Stimulated activated CD4-positive, alpha-beta T cell treated with anti-CD3 and anti-CD28 coated beads, Interleukin-1b, Interleukin-23, amount 100 ng/mL, for 1 hour (primary cell): ENCODE measurements at places on chromosomes 7 and 10.

- no peak for DNase-seq
These were observed 94.4 kb upstream of the STEAP4 start for GRCh38 chr7:88401009-88401623.

- DNase-seq: no peak
These were observed 93.0 kb downstream of the LYZL2 start for GRCh38 chr10:30536578-30536977.

DNA sequence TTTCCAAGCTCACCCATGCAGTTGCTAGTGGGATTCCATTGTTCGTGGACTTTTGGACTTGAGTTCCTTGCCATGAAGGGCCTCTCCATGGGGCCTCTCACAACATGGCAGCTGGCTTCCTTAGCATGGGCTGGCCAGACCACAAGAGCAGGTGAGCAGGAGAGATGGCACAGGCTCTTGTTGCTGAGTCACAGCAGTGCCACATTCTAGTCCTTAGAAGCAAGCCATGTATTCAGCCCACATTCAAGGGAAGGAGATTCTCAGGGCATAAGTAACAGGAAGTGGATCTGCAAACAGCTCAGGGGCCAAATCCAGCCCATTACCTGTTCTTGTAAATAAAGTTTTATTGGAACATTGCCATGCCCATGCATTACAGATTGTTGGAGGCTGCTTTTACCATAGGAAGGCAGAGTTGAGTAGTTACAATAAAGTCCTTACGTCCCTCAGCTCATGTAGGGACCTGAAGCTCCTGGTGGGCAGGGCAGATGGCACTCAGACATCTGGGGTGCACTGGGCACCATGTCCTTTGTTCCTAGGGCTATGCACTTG lies 481.5 kb upstream of the FOXK1 start:
- no peak for DNase-seq

DNA sequence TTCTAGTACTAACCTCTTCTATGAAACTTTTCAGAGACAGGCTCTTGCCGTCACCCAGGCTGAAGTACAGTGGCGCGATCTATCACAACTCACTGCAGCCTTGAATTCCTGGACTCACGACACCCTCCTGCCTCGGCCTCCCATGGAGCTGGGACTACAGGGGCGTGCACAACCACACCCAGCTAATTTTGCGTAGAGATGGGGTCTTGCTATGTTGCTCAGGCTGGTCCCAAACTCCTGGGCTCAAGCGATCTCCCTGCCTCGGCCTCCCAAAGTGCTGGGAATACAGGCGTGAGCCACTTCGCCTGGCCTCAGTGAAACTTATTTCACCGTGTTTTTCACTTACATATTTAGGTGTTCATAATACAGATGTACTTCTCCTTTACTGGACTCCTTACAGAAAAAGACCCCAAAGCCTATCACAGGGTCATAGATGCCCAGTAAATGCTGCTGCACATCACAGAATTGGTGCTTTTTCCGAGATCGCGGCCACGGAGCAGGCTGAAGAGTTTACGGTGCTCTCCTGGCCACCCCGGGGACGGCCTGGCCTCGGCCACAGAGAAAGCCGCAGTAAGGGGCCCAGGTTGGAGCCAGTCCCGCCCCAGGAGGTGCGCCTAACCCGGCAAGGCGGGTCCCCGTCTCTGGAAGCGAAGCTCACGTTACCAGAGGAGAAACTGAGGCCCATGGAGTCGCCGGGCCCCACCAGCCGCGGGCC lies 595 bp downstream of the TBL2 start:
- DNase-seq: no peak

GRCh38 chr7:78576236-78576635 lies 777.7 kb downstream of the PHTF2 start:
- no peak for DNase-seq

GRCh38 chr7:99047526-99048077 lies 96.3 kb downstream of the SMURF1 start:
- DNase-seq: no peak

DNA sequence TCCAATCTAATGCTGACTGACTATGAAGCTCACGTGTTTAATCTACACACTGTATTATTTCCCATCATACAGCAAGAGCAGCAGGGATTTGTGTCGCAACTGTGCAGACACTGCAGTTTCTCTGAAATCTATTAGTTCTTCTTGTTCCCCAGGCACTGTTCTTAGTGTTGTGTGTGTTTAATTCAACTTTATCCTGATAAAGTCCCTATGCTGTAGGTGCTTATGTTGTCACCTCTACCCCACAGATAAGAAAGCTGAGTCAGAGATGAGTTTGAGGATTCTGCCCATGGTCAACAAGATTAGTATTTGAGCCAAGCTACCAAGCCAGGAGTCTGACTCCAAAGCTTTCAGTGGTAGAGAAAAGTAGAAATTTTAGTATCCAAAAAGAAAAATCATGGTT lies 22.5 kb upstream of the EPHB6 start:
- no peak for DNase-seq

DNA sequence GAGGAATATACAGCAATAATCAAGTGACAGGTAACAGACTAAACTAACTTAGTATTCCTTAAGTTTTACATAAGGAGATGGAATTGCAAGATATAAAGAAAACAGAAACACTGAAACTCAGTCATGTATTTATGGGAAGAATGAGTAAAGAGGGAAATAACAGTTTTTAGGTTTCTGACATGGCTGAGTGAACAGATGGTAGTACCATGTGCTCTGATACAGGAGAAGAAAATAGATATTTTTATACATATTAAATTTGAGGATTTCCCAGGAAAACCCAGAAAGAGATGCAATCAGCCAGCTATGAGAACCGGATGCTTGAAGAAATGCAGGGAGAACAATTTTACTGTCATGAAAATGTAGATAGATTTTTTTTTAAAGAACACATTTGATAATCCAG lies 669.5 kb upstream of the GRM3 start:
- no peak for DNase-seq

- DNase-seq: no peak
These were observed 3.6 kb downstream of the HERPUD2 start for GRCh38 chr7:35691366-35691765.

DNA sequence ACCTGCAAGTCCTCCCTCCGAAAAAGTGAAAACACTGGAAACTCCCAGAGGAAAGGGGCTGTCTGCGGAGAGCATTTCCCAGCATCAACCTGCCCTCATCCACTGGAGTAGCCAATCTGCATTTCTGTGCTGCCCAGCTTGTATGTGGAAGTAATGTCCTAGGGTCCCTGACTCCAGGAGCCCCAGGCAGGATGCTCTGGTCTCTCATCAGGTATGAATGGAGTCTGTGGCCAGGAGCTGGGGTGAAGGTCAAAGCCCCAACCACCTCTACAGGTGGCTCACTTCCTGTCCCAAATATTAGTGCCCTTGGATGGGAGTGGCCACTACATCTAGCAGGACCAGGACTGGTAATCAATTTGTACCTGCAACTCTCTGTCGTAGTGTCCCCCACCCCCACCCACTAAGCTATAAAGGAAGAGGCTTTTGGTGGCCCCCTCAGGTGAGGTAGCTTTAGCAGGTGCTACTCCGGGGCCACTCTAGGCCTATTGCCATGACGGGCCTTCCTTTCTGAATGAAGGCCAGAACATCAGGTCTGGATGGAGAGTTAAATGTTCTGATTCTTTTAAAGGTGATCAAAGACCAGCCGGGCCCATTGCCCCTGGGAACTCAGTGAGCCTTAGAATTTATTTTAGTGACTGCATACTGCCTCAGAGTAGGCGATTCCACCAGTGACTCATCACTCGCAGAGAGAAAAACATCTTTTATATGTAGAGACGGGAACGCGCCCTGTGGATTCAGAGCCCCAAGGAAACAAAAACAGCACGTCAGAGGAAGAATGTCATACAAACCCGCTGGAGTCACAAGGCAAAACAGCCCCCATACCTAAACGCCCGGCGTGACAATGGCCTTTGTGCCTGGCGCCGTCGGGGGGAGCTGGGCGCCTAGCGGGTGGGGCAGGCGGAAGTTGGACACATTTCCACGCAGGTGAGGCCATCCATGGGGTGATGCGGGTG lies 13.0 kb downstream of the EN2 start:
- no peak for DNase-seq

DNA sequence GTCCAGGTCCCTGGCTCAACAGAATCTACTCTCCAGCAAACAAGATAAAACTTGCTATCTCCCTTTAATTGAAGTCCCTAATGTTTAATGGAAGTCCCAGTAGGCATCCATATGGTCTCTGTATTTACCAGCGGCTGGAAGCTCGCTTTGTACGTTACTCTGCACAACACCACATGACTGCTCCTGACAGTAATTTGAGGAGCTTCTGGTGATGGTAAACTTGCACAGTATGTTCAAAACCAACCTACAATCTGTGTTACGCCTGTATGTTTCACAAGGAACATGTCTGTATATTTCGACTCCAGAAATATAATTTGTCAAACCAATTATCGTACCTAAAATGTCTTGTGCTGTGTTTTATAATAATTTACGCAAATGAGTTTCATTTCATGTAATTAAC lies 4.4 kb upstream of the TECPR1 start:
- no peak for DNase-seq

- DNase-seq: no peak
These were observed 3.2 kb upstream of the CSGALNACT2 start for GRCh38 chr10:43135064-43135463.

DNA sequence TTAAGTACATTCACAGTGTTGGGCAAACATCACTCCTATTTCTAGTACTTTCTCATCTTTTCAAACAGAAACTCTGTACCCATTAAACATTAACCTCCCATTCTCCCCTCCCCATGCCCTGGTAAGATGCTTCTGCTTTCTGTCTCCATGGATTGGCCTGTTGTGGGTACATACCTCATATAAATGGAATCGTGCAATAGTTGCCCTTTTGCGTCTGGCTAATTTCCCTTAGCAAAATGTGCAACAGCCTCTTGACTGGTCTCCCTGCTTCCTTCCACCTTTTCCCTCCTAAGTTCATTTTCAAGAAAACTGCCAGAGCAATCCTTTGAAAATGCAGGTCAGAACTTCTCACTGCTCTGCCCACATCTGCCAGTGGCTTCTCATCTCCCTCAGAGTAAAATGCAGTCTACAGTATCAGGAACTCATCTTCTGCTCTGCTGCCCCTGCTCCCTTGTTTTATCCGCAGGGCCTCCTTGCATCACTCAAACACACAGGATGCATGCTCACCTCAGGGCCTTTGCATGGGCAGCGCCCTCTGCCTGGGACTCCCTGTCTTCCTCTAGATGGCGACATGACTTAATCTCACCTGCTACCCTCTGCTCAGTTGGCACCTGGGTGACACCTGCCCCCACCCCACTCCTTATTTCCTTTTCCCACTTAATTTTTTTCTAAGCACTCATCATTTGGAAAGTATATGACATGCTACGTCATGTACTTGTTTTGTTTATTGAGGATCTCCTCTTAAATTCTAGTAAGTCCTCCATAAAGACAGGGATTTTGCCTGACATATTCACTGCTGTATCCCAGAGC lies 44.3 kb upstream of the ECHDC3 start:
- DNase-seq: no peak

DNA sequence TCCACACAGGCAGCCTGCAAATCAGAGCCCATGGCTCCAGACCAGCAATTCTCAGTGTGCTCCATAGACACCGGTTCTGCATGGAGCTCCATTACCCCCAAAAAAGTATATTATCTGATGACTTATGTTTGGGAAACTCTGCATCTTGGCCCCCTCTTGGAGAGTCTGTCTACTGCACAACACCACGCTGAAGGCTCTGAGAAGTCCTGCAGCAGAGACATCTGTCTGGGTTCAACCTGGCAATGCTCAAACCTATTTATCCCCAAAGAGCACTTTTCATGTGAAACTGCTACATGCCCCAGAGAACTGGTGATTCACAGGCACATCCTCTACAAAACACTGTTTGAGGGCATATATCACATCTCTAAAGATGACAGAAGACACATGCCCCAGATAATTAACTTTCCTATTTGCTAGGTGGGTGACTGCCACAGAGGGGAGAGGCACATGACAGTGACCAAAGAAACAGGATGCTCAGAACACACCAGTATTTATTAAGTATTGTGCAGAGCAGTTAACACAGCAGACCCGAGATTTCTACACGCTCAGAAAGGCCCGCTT lies 83.8 kb downstream of the DLG5 start:
- DNase-seq: no peak

DNA sequence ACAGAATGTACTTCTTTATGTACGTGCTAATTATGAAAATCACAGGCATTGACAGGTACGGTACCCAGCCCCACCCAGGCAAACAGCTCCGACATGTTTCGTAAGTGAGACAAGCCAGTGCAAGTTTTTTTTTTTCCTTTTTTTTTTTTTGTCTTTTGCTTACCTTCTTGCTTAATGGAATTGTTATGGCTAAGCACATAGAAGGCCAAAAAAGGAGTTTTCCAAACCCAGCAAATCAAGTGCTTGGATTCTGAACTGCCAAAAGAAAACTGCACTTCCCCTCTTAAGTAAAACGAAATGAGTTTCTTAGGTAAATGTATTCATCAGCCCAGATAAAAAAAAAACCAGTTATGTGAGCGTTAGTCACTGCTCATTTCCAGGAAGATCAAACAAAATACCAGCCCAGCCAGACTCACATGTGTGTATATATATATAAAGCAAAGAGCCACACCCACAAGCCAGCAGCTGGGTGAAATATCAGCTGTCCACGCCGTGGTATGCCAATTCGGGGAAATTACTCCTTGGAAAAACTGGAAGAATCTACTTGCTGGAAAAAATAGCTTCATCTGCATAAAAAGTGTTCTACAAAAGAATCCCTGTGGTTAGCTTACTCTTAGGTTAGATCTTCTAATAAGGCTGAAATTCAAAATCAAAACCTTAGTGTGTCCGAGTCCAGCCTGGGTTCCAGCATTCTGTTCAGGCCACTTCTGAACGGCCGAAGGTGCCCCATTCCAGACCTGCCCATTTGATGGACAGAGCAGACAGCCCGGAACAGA lies 8.0 kb downstream of the KLF6 start:
- DNase-seq: no peak

DNA sequence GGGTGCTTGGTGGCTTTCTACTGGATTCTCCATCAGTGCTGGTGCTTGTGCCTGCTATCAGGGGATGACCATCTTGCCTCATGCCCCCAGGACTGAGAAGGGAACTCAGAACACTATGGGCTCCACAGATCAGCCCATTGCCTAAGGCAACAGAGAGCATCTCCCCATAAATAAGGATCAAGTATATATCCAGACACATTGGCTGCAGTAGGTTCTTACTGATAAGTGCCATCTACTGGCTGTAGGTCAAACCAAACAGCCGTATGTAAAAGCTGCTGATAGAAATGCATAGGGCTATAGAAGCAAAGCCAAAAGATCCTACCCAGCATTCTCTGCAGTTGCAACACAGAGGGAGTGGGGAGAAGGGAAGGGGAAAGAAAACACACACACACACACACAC lies 153.7 kb downstream of the CDK14 start:
- DNase-seq: no peak

GRCh38 chr10:58921421-58921855 lies 255.0 kb upstream of the PHYHIPL start:
- no peak for DNase-seq
